ENCODE measurements at places on chromosomes 7 and 10.

- no peak for DNase-seq
Measured at GRCh38 chr10:71600849-71601248, 118.7 kb downstream of the C10orf105 start.

DNA sequence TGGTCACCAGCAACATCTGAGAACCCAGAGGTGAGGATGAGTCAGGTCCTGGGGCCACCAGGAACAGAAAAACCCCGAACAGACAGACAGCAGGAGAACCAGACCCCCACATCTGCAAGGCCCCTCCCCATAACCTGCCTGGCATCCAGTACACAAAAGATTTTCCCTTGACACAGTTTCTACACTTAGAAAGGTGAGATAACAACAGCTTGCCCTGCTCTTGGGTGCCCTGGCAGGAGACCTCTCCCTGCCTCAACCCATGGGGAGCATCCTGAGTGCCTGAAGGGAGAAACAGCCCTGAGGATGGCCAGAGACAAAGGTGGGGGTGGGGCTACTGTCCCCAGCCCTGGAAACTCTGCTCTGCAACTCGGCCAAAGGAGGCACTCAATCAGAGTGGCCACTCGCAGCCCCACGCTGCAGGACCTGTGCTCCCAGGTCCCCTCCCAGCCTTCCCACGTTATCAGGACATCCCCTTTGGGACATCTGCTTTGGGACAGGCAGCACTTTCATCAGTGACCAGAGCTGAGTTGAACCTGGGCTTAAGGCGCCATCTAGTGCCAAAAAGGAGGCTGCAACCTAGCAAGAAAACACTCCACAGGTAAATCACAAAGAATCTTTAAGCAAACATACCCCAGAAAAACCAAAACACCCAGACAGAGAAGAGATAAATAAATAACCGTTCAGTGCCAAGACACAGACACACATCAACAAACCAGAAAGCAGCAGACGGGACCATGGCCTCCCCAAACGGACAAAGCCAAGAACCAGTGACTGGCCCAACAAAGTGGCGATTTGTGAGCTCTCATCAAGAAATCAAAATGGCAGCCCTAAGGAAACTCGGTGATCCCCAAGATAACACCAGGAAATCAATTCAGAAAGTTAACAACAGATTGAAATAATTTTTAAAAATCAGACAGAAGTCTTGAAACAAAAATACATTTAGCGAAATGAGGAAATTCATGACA is 233.7 kb downstream of the PTPRN2 start:
- DNase-seq = no peak

DNA sequence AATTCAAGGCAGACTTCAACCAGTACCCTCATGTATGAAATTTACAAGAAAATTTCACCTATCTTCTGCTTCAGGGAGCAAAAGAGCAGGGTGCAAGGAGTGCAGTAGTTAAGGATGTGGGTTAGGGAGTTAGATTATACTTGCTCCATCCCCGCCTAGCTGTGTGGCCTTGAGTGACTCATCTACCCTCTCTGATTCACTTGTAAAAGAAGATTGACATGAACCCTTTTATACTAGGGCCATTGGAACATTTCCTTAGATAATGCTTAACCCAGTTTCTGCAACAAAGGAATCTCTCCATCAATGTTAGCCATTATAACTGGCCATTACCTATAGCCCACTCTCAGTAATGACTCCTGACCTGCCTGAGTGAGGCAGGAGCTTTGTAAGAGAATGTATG is 10.2 kb upstream of the HSPA12A start:
- no peak for DNase-seq

DNA sequence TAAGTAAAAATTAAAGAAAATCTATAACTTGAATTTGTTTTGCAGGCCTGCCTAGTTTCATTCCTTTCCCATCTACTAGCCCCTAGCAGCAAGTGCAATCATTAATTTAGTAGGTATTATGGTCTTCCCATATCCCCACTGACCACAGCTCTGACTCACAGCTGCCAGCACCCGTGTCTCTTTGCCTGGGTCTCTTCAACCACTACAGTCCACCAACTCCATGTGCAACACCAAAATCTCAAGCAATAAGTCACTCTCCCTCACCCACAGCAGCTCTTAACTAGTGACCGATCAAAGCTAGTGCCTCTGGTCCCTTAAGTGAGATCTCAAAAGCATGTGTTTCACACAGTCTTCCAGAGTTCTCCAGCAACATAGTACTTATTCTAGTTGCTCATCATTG is 26.0 kb upstream of the THSD7A start:
- no peak for DNase-seq

- peak; percentile 6 for DNase-seq
Measured at GRCh38 chr7:66696774-66697191, 43.8 kb upstream of the RABGEF1 start.

GRCh38 chr10:21424459-21424861 is 101.0 kb downstream of the SKIDA1 start:
- DNase-seq = no peak

DNA sequence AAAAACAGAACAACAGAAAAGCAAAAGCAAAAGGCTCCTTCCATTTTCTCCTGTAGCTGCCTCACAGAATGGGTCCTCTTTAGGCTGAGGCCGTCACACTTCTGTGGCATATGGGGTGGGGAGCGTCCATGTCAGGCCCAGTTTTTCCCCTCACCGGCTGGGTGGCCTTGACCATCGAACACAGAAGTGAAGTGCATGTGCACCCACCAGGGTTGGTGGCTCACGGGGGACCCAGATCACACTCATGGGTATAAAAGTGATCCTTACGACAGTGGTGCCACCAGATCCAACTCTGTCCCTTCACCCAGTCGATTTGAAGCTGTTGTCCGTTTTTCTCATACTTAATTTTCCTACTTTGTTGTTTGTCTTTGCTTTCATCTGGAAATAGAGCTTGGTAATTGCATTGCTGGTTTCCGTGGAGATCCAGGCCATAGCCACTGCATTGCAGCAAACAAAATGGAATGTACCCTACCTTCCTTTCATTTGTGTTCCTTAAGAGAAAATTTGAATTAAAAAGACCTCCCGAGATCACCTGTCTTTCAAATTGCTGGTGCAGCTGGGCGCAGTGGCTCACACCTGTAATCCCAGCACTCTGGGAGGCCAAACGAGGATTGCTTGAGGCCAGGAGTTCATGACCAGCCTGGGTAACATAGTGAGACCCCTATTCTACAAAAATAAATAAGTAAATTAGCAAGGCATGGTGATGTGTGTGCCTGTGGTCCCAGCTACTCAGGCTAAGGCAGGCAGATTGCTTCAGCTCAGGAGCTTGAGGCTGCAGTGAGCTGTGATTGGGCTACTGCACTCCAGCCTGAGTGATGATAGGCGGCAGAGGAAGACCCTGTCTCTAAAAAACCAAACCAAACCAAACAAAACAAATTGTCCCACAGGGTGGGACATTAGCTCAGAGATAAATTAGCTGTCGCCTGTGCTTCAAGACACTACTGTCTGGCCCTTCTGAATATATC is 10.7 kb upstream of the GJD4 start:
- no peak for DNase-seq

DNA sequence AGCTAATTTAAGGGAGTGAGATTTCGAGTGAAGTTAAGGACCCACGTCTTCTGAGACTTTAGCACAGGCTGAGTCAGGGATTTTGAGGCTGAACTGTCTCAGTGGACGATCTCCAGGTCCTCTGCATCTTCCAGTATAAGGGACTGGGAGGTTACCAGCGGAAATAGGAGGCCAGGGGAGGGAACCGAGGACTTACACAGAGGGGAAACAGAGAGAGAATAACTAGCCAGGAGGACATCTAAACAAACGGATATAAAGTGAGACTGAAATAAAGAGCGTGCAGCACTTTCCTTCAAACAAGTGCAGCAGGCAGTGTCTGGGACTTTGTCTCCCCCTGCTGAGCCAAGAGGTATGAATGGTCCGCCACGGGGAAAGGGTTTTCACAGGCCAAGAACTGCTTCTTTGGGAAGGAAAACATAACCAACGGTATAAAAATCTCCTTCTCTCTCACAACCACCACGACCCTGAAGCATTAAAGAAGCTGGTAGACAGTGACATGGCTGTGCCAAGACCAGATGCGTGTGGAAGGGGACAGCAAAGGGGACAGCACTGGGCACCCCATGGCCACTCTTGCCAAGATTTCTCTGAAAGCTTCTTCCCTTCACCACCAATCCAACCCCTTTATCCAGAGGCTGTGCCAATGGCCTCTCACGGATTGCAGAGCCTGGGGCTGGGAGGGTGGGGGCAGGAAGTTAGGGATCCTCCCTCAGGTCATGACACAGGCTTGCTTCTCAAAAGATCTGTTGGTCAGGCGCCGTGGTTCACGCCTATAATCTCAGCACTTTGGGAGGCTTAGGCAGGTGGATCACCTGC is 72.0 kb downstream of the SLC37A3 start:
- peak; percentile 51 for DNase-seq

Data from GM12865 (cell line).